ENCODE measurements at places on chromosomes 7 and 10.

DNA sequence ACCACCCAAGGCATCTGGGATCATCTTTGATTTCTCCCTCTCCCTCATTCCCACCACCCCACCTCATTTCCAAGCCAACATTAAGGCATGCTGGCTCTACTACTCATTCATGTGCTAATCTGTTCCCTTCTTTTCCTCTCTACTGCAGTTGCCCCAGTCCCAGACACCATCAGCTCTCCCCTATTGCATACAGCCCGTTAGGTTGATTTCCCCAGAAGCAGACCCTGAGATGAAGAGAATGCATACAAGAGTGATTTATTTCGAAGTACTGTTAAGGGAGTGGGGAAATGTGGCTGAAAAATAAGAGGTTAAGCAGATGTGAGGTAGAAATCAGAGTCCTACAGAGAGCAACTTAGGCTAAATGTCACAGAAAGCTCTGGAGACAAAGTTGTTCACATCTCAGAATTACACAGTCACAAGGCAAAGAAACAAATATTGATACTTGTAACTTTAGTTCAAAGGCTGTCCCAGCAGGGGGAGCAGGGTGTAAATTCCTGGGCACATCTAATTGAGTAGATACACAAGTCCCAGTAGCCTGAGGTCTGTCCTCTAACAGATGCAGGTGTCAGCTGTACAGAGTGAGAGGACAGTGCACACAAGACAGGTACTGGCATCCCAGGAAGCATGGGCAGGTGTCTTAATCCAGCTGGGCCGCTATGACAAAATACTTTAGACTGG is 20.9 kb downstream of the AKR1D1 start:
- peak; percentile 65 for DNase-seq

DNA sequence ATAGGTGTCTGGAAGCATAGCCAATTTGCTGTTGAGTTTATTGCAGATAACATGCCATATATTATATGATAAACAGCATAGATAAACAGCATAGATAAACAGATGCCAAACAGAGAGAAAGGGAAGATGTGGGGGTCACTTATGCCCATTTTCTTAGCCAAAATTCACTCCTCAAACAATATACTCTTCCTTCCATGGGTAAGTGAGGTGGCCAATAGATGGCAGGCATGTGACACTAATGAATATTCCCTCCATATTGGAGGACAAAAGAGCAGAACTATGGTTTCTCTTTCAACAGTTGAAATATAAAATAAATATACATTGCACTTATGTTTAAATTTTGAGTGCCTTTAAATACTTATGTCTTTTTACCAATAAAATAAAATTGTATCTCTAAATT is 1212.8 kb downstream of the REEP3 start:
- no peak for DNase-seq

DNA sequence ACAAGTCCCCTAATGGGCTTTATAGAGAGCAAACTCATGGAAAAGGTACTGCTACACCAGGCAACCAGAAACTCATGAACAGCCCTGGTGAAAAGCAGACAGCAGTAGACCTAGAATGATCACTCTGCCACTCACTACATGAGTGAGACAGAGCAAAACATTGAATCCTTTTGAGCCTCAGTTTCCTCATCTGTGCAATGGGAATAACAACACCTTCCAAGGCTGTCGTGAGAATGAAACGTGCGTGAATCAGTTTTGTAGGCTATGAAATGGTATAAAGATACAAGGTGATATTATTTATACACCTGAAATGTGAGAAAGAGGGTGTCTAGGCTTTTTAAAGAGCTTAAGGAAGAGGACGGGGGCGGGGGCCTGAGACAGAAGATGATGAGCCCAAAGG is 14.3 kb upstream of the PROSER2 start:
- no peak for DNase-seq

DNA sequence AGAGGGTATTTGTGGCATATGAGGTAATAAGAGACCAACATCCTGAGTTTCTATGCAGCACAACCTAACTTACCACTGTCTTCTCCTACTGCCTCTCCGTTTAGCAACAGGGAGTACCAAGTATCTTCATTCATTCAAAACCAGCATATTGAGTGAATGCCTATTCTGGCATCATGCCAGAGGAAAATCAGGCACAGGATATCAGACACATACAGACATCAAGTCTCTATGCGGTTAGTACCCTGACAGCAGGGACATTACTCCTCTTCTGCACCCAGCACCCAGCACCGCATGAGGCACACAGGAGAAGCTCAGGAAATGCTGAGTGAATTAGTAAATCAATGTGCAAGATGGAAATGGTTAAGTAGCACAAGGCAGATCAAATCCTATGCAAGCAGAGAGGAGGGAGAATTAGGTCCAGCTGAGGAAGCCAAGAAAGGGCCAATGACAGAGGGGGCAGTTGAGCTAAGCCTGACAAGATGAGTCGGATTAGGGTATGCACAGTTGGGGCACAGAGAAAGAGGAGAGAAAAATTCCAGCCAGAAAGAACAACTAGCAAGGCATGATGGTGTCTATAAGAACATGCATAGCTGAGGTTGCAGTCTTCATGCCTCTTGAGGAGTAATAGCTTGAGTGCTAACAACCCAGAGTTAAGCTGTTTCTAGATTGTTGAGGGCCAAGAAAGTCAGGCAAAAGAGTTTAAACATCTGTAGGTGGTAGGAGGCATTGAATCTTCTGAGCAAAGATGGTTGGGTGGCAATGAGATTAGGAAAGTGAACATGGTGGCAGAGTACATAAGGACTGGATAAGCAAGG is 146.0 kb downstream of the PLXNA4 start:
- DNase-seq = no peak

- no peak for DNase-seq
Observed at GRCh38 chr7:18638594-18639452, 143.3 kb downstream of the HDAC9 start.

- DNase-seq = no peak
Observed at GRCh38 chr10:86289577-86289868, 77.1 kb downstream of the GRID1 start.

DNA sequence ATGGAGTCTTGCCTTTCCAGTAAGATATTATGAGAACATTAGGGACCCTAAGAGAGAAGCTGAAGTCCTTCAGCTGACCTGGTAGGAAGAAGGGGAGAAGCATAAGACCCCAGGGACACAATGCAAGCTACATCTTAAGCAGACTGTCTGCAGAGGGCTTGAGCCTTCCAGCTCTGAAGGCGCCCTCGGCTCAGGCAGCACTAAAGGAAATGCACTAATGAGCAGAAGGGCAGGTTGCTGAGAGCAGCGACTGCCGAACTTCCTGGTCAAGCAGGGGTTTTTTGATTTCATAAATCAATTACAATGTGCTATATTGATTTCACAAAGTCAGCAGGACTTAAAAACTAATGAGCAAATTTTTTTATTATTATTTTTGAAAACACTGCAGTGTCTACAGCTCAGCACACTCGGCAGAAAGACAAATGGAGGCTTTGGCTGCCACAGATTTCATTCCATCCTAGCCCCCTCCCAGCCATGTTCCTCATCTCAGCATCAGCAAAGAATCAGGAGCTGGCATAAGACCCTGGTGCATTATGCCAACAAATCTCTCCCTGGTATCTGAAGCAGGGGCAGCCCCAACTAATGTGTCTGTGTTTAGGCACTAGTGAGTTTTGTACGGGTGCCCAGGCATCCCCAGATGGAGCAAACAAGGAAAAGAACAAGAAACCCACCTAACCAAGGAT is 57.1 kb downstream of the LRRTM3 start:
- DNase-seq = no peak

DNA sequence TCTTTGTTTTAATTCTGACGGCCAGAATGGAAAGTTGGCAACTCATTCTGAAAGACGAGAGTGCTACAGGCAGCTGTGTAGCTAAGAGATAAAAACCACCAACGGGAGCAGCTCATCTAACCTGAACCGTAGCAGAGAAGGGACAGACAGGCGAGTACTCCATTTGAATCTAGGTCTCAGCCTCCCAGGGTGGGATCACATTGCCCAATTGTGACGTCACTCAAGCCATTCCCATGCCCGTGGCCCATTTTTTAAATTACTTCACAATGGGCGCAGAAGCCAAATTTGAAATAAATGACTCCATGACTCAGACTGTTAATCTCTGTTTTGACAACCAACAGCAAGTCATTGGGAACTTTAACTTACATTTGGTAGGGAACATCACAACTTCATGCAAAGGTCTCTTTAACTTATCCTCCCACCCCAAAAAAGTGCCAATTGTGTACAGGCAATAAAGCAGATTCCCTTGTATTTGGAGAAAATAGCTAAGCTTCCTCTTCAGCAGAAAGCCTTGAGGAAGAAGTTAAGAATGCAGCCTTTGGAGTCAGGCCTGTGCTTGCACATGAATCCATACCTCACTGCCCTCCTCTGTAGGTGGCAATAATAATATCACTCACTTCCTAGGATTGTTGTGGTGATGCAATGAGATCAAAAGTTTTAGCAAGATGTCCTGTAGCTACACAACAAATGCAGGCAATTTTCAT is 93.2 kb upstream of the KIF5B start:
- no peak for DNase-seq
